ENCODE measurements at places on chromosomes 5 and 9. TPM values are rescaled to one million over a fixed set of nuclear protein-coding genes. Genes with fewer than 3 reads are reported as not detected.

DNA sequence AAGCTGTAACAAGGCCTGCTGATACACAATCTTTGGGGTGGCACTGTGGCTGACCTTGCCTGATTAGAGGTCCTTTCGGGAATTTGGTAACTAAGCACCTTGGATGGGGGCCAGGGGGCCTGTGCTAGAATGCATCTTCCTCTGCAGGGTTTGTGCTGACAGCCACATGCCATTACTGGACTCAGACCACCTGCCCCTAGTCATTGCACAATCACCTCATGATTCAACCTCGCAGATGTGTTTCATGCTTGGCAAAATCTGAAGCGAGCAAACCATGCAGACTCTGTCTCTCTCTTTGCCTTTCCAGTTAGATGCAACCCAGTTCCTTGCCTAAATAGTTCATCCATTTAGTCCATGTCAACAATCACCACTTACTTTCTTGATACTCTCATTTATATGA, 96.5 kb upstream of the ERCC6L2 start:
- DNase-seq = no peak

- DNase-seq = no peak
Measured at GRCh38 chr9:84501587-84501986, 161.0 kb upstream of the SLC28A3 start.

GRCh38 chr5:107735558-107735957, 64.8 kb upstream of the EFNA5 start:
- no peak for DNase-seq

- no peak for DNase-seq
Measured at GRCh38 chr5:93150311-93151012, 430.6 kb downstream of the NR2F1-AS1 start.

DNA sequence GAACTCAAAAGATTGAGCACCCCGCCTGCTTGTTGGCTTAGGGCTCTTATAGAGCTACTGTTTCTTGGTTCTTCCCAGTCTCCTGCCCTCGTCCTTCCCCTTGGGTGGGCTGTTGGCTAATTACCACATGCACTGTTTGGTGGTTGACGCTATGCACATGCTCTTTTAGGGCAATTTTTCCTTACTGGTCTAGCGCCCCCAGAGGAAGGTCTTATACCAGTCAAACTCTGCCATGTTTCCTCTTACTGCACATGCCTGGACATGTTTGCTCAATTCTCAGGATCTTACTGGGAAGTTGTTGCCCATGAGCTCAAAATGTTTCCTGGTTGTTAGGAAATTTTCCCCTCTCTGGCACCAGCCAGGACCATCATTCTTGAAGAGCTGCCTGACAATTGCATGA, 101.9 kb downstream of the SLC28A3 start:
- DNase-seq = no peak

GRCh38 chr9:131120620-131121228, 4.7 kb upstream of the NUP214 start:
- peak; percentile 58 for DNase-seq

DNA sequence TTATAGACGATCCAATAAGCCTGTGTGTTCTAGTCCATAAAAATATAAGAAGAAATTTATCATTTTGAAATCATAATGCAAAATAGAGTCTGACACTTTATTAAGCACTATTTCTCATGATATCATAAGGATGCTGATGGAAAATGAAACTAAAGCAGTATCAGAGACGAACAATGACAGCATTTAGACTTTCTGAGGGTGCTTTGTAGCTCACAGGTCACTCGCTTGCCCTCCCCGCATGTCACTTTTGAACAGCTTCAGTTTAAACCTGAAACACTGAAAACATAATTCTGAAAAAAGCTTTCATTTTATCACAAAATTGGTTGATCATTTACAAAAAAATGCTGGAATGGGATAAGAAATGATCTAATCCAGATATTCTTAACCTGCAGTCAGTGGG, 247.1 kb downstream of the EBF1 start:
- no peak for DNase-seq

DNA sequence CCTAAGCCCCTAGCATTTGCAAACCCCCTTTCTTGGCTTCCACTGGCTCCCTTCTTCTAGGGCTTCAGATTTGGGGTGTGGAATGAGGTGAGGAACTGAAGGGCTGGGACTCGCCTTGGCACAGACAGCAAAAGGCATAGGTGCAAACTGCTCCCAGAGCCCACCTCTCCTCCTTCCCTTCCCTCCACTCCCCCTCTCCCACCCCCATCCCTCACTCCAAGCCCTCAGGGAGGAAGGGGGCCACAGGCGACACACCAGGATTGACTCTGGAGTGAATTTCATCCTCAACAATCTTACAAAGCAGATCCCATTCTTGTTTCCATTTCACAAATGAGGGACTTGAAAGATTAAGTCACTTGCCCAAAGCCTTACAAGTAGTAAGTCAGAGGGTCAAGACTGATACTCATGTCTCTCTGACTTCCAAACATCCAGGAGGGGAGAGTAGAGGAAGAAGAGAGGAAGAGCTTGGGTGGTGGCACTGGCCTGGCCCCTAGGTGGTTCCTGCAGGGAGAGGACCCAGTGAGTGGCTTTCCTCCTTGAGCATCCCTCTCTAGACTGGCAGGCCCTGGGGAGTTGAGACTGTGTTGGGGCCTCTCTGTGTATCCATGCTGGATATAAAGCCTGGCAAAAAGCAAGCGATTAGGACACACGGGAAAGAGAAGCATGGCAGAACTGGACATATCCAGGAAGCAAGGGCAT, 193.1 kb downstream of the GABBR2 start:
- no peak for DNase-seq

DNA sequence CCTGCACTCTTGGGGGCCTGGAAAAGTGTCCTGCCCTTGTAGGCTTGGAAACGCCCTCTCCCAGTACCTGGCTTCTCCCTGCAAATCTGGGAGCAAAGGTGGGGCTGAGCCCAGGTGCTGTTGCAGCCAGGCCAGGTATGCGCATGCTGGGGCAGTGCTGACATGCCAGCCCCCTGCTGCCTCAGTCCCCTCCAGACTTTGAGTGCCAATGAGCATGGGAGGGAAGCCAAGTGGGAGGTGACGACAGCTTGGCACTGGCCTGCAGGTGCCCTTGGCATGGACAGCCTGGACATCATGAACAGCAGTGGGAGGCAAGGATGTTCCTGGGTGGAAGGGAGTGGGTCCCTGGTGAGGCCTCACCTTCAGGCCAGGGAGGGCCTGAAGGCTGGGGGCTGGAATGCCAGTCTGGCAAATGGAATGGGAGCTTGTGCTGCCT, 1494.4 kb upstream of the NUDT12 start:
- no peak for DNase-seq

DNA sequence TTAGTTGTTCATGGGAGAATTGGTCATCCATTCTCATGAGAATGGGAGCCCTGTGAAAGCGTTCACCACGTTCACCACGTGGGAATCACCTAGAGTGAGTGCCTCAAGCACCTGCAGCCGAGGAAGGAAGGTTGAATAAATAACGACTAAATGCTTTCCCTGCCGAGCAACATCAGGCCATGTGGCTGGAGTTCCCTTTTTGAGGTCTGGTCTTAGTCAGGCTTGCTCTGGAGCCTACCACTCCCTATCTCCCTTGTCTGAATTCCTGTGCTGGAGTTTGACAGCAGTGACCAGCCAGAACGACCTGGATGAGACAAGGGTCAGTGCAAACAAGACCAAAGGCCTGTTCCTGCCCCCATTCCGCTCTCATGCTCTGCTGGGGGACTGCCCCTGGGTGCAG, 28.5 kb downstream of the KCNMB1 start:
- DNase-seq = no peak

NEUROG1 gene
- not detected for total RNA-seq

TMEM38B gene
- total RNA-seq = 11.3 TPM

SH2D3C gene
- total RNA-seq = 8.5 TPM

PKD2L2 gene
- total RNA-seq = not detected

SH3PXD2B gene
- total RNA-seq = 13.5 TPM

TMEM174 gene
- total RNA-seq = not detected

CYLC2 gene
- not detected for total RNA-seq

FAT2 gene
- 82.9 TPM for total RNA-seq
